ENCODE measurements at places on chromosomes 7 and 10. TPM values are rescaled to one million over a fixed set of nuclear protein-coding genes. Genes with fewer than 3 reads are reported as not detected.

OPN1SW gene
- 1.2 TPM for polyA plus RNA-seq

DNA sequence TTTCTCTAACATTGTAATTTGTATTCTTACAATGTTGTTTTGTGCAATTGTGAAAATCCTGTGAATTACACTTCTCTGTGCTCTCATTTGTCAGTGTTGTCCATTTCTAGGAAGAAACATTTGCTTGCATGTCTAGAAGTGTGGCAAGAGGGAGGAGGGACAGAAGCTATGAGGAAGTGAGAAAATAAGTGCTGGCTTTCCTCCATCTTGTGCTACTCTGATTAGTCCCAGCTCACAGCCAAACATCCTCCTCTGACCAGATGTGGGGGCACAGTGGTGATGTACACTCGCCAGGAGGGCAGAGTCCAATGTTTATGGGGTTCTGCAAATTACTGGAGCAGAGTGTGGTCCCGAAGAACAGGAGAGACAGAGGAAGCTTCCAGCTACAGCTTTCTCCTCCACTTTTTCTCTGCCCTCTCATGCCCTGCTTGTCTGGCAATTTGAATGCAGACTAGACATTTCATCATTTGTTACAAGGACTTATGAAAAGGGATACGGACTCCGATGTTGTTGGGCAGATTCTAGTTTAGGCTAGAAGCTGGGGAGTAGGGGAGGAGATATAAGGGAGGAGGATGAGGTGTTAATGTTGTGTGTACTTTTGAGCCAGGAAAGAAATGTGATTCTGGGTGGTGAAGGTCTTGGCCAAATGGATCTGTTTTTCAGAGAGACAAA, 131.0 kb upstream of the C1GALT1 start:
- no peak for DNase-seq

LRRC27 gene
- polyA plus RNA-seq: 25.8 TPM

PCDH15 gene
- 5.1 TPM for polyA plus RNA-seq

Data from right renal cortex interstitium (tissue), 3 donors.